ENCODE measurements at places on chromosomes 16 and 17. TPM values are rescaled to one million over a fixed set of nuclear protein-coding genes. Genes with fewer than 3 reads are reported as not detected.

KCNH6 gene
- under 0.01 TPM for total RNA-seq

PSMD3 gene
- total RNA-seq: 77.7 TPM

APOH gene
- not detected for total RNA-seq

TMC7 gene
- total RNA-seq: 3.4 TPM

KRTAP4-5 gene
- total RNA-seq: not detected
